ENCODE measurements at places on chromosomes 1 and 21. TPM values are rescaled to one million over a fixed set of nuclear protein-coding genes. Genes with fewer than 3 reads are reported as not detected.

ADGRL4 gene
- 17.7 TPM for total RNA-seq

RPL22 gene
- total RNA-seq = 154 TPM

SPRR4 gene
- total RNA-seq = not detected

AQP10 gene
- not detected for total RNA-seq

DRAM2 gene
- 33.9 TPM for total RNA-seq

SYNC gene
- 13.0 TPM for total RNA-seq

GUCA2B gene
- total RNA-seq = not detected

CA14 gene
- total RNA-seq = not detected

PBX1 gene
- 69.0 TPM for total RNA-seq

CNN3 gene
- 250 TPM for total RNA-seq

A3GALT2 gene
- not detected for total RNA-seq

ZNF695 gene
- total RNA-seq = 0.49 TPM

EIF4G3 gene
- total RNA-seq = 39.3 TPM

RAB3B gene
- 2.0 TPM for total RNA-seq

HMGN1 gene
- 82.0 TPM for total RNA-seq

C2CD4D gene
- total RNA-seq = not detected

HSD3B2 gene
- total RNA-seq = 10.1 TPM

CYP4Z1 gene
- 1.2 TPM for total RNA-seq

C1orf94 gene
- total RNA-seq = not detected

HEYL gene
- total RNA-seq = 8.8 TPM

PADI3 gene
- 7.1 TPM for total RNA-seq

RAP1A gene
- total RNA-seq = 52.5 TPM

FOXD3 gene
- not detected for total RNA-seq

DIRAS3 gene
- total RNA-seq = 2.0 TPM

USH2A gene
- under 0.01 TPM for total RNA-seq

ANGPTL3 gene
- total RNA-seq = not detected

LRRC3 gene
- total RNA-seq = 2.5 TPM

DAB1 gene
- total RNA-seq = 0.25 TPM

Measured in vagina (tissue), 2 donors.